ENCODE measurements at places on chromosomes 12 and 14.
A peak's percentile ranks its signal among the peaks of the same experiment; 100 is the strongest.

DNA sequence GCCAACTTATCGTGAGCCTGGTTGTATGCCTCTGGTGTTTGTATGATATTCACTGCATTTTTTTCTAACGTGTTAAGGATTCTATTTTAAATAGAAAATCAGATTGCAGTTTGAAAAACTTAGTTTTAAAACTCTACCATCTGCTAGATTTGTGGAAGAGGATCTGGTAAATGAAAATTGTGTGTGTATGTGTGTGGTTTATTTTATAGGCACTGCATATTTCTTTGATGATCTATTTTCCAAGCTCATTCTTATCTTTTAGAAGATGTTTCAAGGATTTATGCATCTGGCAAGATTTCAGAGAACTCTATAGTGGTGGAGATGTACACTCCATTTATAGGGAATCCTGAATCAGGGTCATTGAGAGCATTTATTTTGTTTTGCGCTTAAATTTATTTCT is 69.8 kb downstream of the HMGA2 start:
- no peak for DNase-seq

- no peak for DNase-seq
Measured at GRCh38 chr12:48970702-48971334, 717 bp downstream of the WNT10B start.

DNA sequence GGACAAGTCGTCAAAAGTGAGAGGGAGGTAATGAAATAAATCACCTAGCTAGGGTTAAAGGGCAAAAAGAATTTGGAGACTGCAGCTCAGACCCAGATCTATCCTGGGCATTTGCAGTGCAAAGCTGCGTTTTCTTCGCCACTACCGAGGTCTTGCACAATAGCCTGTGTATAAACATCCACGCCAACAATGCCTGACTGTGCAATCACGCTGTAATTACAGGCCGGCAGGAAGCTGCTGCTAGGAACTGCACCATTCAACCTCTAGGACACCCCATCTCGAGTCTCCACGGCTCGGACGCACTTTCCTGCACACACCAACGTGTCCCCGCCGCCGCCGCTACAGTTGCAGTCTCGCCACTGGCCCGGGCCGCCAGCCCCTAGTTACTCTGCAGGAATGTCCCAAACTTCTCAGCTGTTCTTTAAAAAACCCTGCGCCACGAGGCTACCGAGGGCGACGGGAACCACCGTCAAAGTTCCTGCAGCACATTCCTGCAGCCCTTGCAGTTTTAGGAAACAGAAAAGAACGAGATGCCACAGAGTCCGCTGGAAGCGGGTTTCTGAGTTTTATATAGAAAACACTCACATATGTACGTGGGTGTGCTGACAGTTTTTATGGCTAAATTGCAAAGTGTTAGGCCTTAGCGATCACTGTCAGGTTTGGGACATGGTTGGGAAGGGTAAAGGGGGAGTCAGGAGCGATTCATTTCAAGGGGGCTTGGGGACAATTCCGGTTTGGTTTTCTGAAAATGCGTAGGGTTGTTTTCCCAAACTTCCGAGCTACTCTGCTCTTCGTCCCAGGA is 65.6 kb upstream of the PTGR2 start:
- peak; percentile 82 for DNase-seq

- DNase-seq, result no peak
Measured at GRCh38 chr12:94767956-94768355, 117.6 kb upstream of the TMCC3 start.

GRCh38 chr12:132423820-132424645 is 65.9 kb upstream of the FBRSL1 start:
- no peak for DNase-seq

- no peak for DNase-seq
Measured at GRCh38 chr12:69239922-69240630, 707 bp downstream of the CPSF6 start.

DNA sequence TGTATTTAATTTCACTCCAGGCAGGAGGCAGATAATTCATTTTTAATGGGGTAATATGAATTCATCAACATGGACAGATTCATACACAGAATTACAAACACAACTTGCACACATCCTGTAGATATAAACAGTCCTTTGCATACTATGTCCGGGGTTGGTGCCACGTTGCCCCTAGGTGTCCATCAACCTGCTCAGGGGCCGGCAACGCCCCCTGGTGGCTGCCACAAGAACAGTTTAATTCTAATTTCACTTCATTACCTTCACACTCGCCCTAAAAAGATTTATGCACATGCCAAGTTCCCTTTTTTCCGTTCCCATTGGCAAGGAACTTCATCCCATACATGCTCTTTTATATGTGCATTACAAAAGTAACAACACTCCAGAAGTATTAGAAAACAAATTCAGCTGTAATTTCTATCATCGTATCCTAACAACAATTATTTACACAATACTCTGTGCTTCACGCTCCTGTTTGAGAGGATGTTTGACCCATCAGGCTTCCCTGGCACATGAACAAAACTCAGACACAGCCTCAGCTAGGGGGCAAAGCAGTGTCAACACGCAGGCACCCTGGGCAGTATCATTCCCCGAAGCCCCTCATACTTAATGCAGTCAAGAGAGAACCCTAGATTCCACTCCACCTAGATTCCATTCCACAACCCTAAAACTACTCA is 15.5 kb downstream of the MANSC1 start:
- DNase-seq, result no peak

DNA sequence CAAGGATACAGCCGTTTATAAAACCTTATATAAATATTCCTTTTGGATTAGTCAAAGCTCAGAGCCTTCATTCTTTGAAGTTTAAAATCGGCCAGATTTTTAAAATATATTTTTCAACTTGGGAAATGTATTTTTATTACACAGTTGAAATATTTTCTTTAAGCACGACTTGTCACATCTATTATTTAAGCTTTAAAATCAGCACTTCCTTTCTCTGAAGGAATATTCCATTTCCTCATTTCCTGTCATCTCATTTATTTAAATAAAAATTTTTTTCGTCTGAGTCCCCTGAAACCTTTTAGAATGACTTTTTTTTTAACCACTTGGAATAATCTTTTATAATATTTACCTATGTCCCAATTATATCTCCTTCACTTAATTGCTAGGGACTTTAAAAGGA is 107.5 kb upstream of the PDE3A start:
- DNase-seq, result no peak

DNA sequence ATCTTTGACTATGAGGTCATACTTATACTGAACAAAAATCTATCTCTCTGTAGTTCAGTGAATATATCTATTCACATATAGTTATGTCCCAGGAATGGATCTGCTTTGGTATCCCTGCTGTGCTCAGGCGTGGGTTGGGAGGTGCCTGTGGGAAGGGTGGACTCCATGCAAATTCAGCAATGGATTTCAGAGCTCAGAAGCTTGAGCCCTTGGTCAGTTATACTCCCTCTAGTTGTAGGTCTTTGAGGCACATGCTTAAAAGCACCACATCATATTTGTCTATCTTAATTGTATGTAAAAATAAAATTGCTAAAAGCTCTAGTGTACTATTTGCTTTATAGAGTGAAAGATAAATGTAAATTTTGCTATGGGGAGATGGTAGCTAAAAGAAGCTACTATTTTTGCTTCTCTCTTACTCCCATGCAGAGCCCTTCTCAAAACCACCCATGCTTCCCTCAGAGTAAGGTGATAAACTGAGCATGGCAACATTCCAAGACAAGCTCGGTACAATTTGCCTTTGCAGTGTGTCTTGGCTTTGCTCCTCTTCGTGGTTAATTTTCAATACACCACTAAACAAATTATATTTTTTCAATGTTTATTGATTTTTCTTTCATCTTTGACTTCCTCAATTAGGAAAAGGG is 54.9 kb downstream of the SLC16A7 start:
- DNase-seq, result no peak

GRCh38 chr14:102927346-102927877 is 4.9 kb downstream of the AMN start:
- no peak for DNase-seq

- DNase-seq, result no peak
Measured at GRCh38 chr14:62654641-62655040, 390.6 kb downstream of the KCNH5 start.

- DNase-seq, result no peak
Measured at GRCh38 chr12:62466018-62466593, 520 bp upstream of the MON2 start.

DNA sequence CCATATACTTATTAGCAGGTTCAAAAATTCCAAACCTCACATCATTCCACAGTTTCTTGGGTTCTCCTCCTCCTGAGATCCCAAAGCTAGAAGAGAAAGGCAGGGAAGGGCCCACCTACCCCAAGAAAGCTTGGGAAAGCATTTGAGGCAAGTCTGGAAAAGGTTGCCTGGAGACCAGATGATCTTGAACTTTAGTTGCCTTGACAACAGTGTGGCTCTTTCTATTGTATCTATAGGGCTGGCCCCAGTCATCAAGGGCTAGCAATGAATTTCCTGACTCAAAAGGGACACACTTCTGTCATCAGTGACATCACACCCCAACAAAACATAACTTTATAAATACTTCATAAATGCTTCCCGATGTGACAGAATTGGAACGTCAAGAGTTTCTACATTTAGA is 40.0 kb downstream of the ZFYVE1 start:
- no peak for DNase-seq

GRCh38 chr12:111687255-111687654 is 1.4 kb downstream of the ACAD10 start:
- DNase-seq, result no peak

- DNase-seq, result no peak
Measured at GRCh38 chr12:5691943-5692342, 253.1 kb downstream of the ANO2 start.

DNA sequence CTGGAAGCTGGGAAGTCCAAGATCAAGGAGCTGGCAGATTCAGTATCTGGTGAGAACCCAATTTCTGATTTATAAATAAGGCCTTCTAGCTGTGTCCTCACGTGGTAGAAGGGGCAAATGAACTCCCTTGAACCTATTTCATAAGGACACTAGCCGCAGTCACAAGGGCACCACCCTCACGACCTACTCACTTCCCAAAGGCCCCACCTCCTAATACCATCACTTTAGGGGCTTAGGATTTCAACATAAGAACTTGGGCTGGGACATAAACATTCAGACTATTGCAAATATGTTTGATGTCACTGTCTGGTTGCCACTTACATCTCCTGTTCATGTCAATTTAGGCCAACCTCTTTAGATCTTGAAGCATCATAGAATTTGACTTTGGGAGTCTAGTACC is 10.8 kb upstream of the CNIH1 start:
- no peak for DNase-seq

DNA sequence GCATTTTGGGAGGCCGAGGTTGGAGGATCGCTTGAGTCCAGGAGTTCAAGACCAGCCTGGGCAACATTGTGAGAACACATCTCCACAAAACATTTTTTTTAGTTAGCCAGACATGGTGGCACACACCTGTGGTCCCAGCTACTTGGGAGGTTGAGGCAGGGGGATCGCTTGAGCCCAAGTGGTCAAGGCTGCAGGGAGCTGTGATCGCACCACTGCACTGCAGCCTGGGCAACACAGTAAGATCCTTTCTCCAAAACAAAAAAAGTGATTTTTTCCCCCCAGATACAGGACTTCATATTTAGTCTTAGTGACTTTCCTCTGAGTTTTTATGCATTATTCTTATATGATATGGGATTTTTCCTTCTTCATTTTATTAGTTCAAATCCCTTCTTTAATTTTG is 20.2 kb downstream of the OXA1L start:
- no peak for DNase-seq

- no peak for DNase-seq
Measured at GRCh38 chr14:49642163-49642562, 7.1 kb upstream of the DNAAF2 start.

DNA sequence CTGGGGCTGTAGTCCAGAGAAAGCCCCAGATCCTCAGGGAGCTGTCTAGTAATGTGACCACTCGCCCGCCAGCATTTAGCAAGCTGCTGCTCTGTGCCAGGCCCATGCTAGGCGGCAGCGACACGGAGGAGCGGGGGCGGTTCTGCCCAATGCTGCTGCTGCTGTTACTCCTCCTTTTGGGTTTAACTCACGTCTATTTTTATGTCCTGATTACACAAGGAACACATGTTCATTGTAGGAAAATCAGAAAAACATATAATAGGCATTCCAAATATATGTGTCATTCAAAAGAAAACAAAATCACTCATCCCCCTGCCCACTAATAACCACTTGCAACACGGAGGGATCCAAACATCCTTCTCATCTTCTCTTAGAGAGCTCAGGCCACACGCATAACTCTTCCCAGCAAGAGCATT is 30.4 kb downstream of the CCDC92 start:
- peak; percentile 87 for DNase-seq

DNA sequence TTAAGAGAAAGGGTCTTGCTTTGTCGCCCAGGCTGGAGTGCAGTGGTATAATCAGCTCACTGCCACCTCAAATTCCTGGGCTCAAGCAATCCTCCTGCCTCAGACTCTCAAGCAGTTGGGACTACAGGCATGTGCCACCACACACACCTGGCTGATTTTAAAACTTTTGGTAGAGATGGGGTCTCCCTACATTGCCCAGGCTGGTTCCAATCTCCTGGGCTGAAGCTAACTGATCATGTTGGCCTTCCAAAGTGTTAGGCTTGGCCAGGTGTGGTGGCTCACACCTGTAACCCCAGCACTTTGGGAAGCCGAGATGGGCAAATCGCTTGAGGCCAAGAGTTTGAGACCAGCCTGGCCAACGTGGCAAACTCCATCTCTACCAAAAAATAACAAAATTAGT is 43.9 kb upstream of the GCH1 start:
- no peak for DNase-seq

- DNase-seq, result no peak
Measured at GRCh38 chr12:59044791-59045190, 124.5 kb upstream of the LRIG3 start.

DNA sequence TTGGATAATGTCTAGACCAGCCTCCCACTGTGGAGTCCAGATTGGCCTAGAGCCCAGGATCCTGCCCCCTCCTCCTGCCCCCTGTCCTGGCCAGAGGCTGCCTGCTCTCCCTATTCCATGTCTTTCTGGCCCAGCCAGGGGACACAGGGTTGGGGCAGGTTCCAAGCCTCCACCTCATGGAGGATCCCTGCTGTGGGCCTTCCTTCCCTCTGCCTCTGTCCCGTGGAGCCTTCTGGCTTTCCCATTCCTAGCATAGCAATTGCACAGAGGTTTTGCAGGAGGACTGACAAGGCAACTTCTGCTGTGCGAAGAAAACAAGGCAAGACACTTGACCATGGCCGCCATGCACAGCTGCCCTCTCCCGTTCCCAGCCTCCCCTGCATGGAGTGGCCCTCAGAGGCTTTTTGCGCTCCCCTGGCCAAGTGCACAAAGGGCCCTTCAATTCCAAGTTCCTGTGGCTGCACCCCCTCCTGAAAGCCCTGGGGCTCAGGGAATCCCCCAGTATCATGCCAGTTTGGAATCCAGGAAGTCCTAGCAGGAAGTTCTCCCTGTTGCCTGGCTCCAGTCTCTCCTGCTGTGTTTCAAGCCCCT is 42.1 kb downstream of the KRT80 start:
- DNase-seq, result no peak

DNA sequence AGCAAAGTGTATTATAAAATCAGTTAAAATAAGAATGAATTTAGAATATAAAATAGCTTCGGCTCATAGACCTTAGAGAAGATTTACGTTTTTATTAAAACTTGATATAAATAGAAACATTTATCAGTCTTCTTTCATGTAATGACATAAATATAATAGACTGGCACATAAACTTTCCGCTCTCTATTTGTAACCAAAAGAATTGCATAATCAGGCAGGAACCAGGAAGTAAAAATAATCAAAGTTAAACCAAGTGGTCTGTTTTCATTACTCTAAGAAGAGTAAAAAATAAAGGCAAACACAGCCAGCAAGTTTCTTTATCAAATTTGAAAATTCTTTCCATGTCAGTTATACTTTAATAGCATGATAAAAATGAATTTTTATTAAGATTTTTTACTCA is 46.3 kb upstream of the ATP2A2 start:
- DNase-seq, result no peak
